ENCODE measurements at places on chromosomes 1 and 21. TPM values are rescaled to one million over a fixed set of nuclear protein-coding genes. Genes with fewer than 3 reads are reported as not detected.

DNA sequence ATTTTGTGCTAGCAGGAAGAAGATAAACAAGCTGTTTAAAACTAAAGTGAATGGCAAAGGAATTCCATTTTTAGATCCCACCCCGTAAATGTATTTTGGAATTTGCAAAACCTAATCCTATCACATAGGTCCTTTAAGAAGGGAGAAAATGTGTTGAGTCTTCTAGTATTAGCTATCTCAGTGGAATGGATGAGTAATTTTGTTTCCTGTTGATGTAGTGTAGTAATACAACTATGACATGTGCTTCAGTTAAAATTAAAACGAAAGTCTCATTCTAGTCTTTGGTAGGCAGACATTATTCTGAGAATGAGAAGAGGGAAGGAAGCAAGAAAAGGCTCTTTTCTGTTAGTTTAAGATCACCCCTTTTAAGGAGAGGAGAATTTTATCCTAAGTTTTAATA is 265.9 kb upstream of the C1orf105 start:
- no peak overlapping the region for H3K4me3 ChIP-seq
- no peaks in the 10 kb centered on the region for H3K36me3 ChIP-seq
- peaks cover 6% of the 10 kb centered on the region for H3K4me1 ChIP-seq
- no peak for DNase-seq

DNA sequence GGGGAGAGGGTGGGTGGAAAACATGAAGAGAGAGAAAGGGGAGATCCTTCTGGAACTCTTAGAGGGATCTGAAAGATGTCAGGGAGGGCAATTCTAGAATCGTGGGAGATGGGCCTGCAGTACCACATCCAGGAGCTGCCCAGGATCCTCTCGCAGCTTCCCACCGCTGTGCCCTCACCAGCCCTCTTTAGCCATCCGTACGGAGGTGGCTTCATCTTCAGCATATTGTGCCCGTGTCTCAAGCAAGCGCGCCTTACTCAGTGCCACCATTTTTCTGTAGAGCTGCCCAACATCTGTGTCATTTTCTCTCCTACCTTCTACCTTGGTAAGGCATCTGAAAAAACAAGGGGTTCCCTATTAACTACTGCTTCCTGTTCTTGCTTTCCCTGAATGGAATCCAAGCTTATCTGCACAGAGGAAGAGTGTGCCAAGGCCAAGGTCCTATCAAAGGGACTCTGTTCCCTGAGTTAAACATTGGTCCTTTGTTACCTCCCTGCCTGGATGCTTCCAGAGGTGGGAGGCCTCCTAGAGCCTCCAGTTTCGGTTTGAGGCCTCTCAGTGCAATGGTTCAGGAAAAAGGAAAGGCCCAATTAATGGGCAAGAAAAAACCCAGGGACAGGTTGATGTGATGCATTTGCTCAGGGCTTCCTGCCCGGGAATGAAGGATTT is 23.2 kb downstream of the C1orf116 start:
- H3K4me3 ChIP-seq: no peak overlapping the region
- no peak for DNase-seq
- H3K36me3 ChIP-seq: no peaks in the 10 kb centered on the region
- no peak overlapping the region for H3K27ac ChIP-seq
- H3K4me1 ChIP-seq: no peaks in the 10 kb centered on the region
- no peaks in the 10 kb centered on the region for H3K27me3 ChIP-seq

Gene GBP4
- 5.6 TPM for total RNA-seq

GRCh38 chr1:210775289-210775688 is 358.7 kb downstream of the KCNH1 start:
- no peaks in the 10 kb centered on the region for H3K4me1 ChIP-seq
- H3K27me3 ChIP-seq: no peaks in the 10 kb centered on the region
- DNase-seq: no peak

Gene FNDC10
- total RNA-seq: 10.2 TPM

GRCh38 chr1:241269116-241269515 is 87.9 kb downstream of the RGS7 start:
- no peak overlapping the region for H3K27ac ChIP-seq
- H3K27me3 ChIP-seq: no peaks in the 10 kb centered on the region
- H3K36me3 ChIP-seq: no peaks in the 10 kb centered on the region
- no peaks in the 10 kb centered on the region for H3K4me1 ChIP-seq
- no peak overlapping the region for H3K4me3 ChIP-seq
- no peak for DNase-seq

Gene C1orf141
- not detected for total RNA-seq

Gene LIN28A
- total RNA-seq: not detected

DNA sequence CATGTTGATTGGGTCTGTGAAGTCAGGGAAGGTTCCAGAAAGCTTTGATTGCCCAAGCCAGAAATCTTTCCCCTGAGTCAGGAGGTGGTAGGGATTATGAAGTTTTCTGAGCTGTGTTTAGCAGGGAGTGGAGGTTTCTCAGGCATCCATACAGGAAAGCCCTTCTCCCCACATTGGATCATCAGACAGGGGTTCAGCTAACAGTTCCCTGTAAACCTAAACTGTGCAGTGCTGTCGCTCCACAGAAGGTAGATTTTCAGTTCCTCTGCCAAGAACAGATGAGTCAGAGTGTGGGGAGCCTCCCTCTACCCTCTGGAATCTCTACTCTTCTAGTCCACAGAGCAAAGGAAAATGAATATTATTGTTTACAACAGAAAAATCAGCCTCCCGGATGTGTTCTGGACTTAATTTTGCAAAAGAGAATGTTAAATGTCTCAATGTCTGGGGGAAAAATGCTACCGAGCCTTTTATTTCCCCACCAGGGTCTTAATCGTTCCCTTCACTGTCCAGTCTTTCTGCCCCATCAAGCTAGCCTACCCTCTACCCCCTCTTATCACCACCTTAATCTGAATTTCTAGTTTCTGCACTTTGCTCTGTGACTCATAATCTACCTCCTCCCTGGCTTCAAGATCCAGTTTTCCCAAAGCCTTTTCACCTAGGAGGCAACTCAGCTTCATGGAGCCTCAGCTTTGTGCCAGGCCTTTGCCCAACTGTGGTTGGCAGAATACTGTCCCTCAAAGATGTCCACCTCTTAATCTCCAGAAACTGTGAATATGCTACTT is 355.6 kb downstream of the PRDM2 start:
- H3K36me3 ChIP-seq: no peaks in the 10 kb centered on the region
- H3K4me3 ChIP-seq: no peak overlapping the region

GRCh38 chr1:6956488-6957159 is 171.4 kb downstream of the CAMTA1 start:
- DNase-seq: no peak
- no peaks in the 10 kb centered on the region for H3K36me3 ChIP-seq
- no peaks in the 10 kb centered on the region for H3K27me3 ChIP-seq
- peaks cover 7% of the 10 kb centered on the region for H3K4me1 ChIP-seq
- H3K27ac ChIP-seq: no peak overlapping the region

DNA sequence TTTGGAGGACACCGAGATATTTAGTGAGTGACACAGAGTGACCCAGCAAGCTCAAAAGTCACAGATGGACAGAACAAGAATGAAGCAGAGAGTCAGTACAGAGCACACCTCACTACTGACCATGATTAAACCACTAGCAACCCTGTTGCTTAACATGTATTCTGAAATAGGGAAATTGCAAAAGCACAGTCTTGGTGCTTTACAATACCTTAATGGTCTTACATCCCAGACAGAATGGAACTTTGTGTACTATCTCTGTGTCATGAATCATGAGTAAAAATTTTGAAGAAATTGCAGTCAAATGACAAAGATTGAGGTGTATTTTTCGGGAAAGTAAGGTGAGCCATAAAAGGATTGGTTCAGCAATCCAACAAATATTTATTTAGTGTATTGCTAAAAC is 2.7 kb upstream of the SAMSN1 start:
- H3K27ac ChIP-seq: no peak overlapping the region
- H3K36me3 ChIP-seq: no peaks in the 10 kb centered on the region
- no peaks in the 10 kb centered on the region for H3K4me1 ChIP-seq

Gene PRAMEF25
- total RNA-seq: not detected

Gene L1TD1
- total RNA-seq: 0.65 TPM

- peaks cover 6% of the 10 kb centered on the region for H3K4me1 ChIP-seq
- H3K27me3 ChIP-seq: no peaks in the 10 kb centered on the region
- H3K4me3 ChIP-seq: no peak overlapping the region
- H3K36me3 ChIP-seq: no peaks in the 10 kb centered on the region
- no peak overlapping the region for H3K27ac ChIP-seq
Observed at GRCh38 chr1:236904892-236905741, 99.1 kb downstream of the MT1HL1 start.

Gene NCAM2
- 29.8 TPM for total RNA-seq

Gene TMEM240
- total RNA-seq: 7.0 TPM

DNA sequence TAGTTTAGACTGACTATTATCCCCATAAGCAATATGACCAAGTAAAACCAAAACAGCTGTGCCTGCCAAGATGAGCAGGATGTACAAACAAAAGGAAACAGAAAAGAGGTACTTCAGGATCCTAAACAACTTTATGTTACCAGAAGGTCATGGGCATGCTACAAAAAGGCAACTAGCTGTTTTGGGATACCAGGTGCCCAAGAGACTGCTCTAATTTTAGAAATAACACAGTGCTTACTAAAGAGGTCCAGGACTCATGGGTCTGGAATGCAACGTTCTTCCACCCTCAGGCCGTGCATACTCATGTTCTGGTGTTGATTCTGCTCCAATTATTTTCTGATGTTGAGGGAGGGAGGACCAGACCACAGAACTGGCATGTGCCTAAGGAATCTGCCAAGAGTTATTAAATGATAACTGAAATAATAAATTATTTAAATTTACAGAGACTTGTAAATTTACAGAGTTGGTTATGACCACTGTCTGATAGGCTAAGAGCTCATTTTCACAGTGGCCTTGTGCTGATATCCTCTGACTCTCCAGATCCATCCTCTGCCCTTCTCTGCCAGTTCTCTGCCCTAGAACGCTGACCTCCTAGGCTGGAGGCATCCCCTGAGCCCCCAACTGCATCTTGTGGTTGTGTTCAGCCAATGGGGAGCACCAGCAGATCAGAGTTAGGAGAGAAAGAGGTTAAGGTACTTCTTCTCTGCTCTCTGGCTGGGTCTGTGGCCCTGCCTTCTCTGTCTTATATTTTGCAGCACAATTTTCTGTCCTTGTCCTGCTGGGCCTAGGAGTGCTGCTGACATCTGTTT is 37.7 kb upstream of the BCL10 start:
- H3K36me3 ChIP-seq: no peaks in the 10 kb centered on the region
- peak; percentile 44 for DNase-seq
- peak overlapping the region; percentile 33 for H3K27ac ChIP-seq
- no peak overlapping the region for H3K4me3 ChIP-seq
- H3K27me3 ChIP-seq: no peaks in the 10 kb centered on the region

GRCh38 chr1:194731025-194731424 is 1544.6 kb upstream of the B3GALT2 start:
- H3K4me3 ChIP-seq: no peak overlapping the region
- no peak for DNase-seq
- no peak overlapping the region for H3K27ac ChIP-seq

GRCh38 chr1:201916649-201917249 is 28.1 kb downstream of the SHISA4 start:
- H3K36me3 ChIP-seq: no peaks in the 10 kb centered on the region
- peaks cover 41% of the 10 kb centered on the region for H3K4me1 ChIP-seq
- DNase-seq: peak; percentile 93

DNA sequence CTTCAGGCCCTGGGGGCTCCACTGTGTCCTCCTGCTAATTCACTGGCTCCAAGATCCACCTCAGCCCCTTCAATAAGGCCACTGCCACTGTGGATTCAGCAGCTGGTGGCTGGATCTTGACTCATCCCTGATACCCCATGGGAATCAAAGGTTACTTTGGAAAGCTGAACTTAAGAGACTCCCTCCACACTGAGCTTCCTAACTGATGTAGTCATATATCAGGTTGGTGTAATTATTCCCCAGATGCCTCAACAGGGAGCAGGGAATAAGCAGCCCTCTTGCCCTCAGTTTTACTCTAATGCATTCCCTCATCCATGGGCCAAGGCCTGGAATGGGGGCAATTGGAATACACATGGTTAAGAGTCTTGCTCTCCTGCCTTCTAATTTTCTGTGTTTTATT is 164.6 kb downstream of the FASLG start:
- no peaks in the 10 kb centered on the region for H3K36me3 ChIP-seq
- no peaks in the 10 kb centered on the region for H3K27me3 ChIP-seq
- no peak overlapping the region for H3K27ac ChIP-seq
- no peak overlapping the region for H3K4me3 ChIP-seq

- no peak overlapping the region for H3K4me3 ChIP-seq
- H3K27ac ChIP-seq: no peak overlapping the region
- peaks cover 6% of the 10 kb centered on the region for H3K4me1 ChIP-seq
- H3K27me3 ChIP-seq: peaks cover 4% of the 10 kb centered on the region
- no peaks in the 10 kb centered on the region for H3K36me3 ChIP-seq
Observed at GRCh38 chr1:20058531-20058930, 11.5 kb upstream of the PLA2G5 start.

- H3K36me3 ChIP-seq: peaks cover 12% of the 10 kb centered on the region
- H3K27ac ChIP-seq: no peak overlapping the region
- DNase-seq: no peak
Observed at GRCh38 chr1:1625824-1626206, 6.2 kb upstream of the MMP23B start.

DNA sequence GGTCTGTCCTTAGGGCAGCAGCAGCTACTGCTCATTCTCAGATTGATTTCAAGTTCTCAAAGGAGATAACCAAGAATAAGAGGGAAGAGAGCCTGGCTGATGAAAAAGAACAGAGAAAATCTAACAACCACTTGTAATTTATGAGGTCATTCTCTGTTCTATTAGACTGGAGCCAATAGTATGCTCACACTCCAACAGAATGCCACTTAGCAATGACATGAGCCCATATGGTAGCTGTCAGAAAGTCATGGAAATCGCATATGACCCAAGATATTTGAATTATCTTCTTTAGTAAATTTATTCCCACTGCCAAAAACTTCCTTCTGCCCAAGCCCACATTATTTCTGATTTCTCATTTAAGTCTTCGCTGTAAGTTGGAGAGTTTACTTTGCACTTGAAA is 53.7 kb upstream of the PLA2G4A start:
- no peak for DNase-seq
- H3K27ac ChIP-seq: no peak overlapping the region
- H3K27me3 ChIP-seq: no peaks in the 10 kb centered on the region

DNA sequence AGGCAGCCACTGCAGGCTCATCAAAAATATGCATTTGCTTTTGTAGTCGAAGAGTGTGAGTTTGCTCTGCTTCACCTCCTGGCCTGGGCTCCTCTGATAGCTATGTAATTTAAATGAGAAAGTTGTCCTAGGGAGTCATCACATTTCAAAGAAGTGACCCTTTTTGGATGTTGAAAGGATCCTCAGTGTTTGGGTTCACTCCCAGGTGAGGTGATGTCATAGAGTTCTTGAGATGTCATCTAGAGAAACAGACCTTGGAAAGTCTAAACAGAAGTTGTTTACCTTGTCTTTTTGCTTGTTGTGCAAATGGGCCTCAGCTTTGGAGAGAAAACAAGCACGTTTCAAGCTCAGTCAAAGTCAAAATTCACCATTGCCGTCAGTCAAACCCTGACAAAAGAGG is 92.0 kb upstream of the BARHL2 start:
- DNase-seq: no peak
- no peak overlapping the region for H3K27ac ChIP-seq
- no peak overlapping the region for H3K4me3 ChIP-seq
- no peaks in the 10 kb centered on the region for H3K4me1 ChIP-seq
- H3K36me3 ChIP-seq: no peaks in the 10 kb centered on the region
